ENCODE measurements at places on chromosomes 16 and 17. TPM values are rescaled to one million over a fixed set of nuclear protein-coding genes. Genes with fewer than 3 reads are reported as not detected.
A peak's percentile ranks its signal among the peaks of the same experiment; 100 is the strongest.

- DNase-seq = peak; percentile 51
- H3K4me3 ChIP-seq = peak overlapping the region; percentile 36
- H3K27me3 ChIP-seq = no peaks in the 10 kb centered on the region
- H3K27ac ChIP-seq = peak overlapping the region; percentile 95
- no peaks in the 10 kb centered on the region for H3K36me3 ChIP-seq
- peaks cover 31% of the 10 kb centered on the region for H3K4me1 ChIP-seq
Observed at GRCh38 chr17:78342449-78343186, 17.3 kb downstream of the SOCS3 start.

DNA sequence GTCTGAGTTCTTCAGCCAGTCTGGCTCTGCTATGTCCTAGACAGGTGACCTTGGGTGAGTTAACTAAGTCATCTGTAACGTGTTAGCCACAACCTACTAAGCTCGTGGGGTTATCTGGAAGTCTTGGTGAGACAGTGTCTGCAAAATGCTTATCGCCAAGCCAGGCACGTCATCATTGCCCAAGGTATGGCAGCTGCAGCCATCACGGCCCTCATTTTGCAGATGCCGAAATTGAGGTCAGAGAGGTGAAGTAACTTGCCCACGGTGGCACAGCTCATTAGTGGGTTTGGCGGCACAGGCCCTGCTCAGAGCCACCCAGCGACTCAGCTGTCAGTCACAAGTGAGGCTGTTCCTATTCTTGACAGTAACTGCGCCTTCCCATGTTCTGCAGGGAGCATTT lies 79.8 kb downstream of the CMIP start:
- no peak overlapping the region for H3K4me3 ChIP-seq
- peaks cover 13% of the 10 kb centered on the region for H3K4me1 ChIP-seq
- H3K27ac ChIP-seq = no peak overlapping the region
- H3K27me3 ChIP-seq = no peaks in the 10 kb centered on the region
- no peak for DNase-seq

CHST6 gene
- 0.30 TPM for polyA plus RNA-seq

GRCh38 chr17:8254881-8255280 lies 5.8 kb downstream of the PFAS start:
- H3K4me1 ChIP-seq = peaks cover 3% of the 10 kb centered on the region
- no peaks in the 10 kb centered on the region for H3K27me3 ChIP-seq
- peaks cover 34% of the 10 kb centered on the region for H3K36me3 ChIP-seq
- no peak for DNase-seq
- no peak overlapping the region for H3K4me3 ChIP-seq
- no peak overlapping the region for H3K27ac ChIP-seq

- no peak for DNase-seq
- H3K36me3 ChIP-seq = no peaks in the 10 kb centered on the region
- H3K27me3 ChIP-seq = no peaks in the 10 kb centered on the region
- no peaks in the 10 kb centered on the region for H3K4me1 ChIP-seq
- no peak overlapping the region for H3K27ac ChIP-seq
Observed at GRCh38 chr17:81074875-81075274, 39.9 kb downstream of the BAIAP2 start.

USH1G gene
- not detected for polyA plus RNA-seq

SCARF1 gene
- polyA plus RNA-seq = 0.39 TPM

DNA sequence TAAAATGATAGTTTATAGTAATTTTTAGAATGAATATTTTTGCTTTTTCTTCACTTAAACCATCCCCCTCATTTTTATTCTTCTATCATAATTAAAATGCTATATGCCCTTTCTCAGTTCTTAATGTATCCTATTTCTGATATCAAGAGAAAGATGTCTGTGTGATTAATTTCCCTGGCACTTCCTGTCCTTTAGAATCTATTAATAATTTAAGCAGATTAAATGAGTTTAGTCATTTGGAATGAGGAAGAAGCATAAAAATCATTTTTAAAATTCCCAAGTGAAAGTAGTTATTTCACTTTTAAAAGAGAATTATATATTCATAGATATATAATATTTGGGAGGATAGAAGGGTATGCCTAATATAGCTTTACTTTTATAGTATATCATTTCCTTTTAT lies 27.8 kb upstream of the CDR2 start:
- peak overlapping the region; percentile 73 for H3K27ac ChIP-seq
- H3K36me3 ChIP-seq = no peaks in the 10 kb centered on the region
- no peak overlapping the region for H3K4me3 ChIP-seq
- no peak for DNase-seq
- H3K4me1 ChIP-seq = no peaks in the 10 kb centered on the region
- H3K27me3 ChIP-seq = no peaks in the 10 kb centered on the region

IL34 gene
- polyA plus RNA-seq = 0.18 TPM

DNA sequence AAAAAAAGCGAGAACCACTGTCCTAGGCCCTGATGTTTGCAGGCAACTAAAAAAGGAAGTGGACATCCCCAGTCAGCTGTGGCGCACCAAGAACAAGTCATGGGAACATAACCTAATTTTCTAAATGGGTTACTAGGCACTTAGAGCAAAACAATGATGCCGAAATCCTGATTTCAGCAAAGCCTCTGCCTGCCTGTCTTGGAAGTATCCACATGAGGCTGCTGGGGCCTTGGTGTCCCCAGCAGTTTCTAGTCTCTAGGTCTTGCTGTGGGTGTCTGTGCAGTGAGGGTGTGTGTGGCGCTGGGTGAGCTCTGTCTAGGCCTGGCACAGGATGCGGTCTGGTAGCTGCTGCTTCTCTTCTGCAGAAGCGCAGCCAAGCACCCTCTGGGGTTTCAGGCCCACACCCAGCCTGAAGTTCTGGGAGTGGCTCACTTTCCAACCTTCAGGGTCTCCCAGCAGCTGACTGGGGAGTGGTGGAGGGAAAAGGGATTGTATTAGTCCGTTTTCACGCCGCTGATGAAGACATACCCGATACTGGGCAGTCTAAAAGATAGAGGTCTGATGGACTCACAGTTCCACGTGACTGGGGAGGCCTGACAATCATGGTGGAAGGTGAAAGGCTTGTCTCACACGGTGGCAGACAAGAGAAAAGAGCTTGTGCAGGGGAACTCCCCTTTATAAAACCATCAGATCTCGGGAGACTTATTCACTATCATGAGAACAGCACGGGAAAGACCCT lies 21.1 kb downstream of the STH start:
- H3K27me3 ChIP-seq = no peaks in the 10 kb centered on the region
- H3K4me1 ChIP-seq = no peaks in the 10 kb centered on the region
- no peak overlapping the region for H3K4me3 ChIP-seq
- no peak for DNase-seq

DNA sequence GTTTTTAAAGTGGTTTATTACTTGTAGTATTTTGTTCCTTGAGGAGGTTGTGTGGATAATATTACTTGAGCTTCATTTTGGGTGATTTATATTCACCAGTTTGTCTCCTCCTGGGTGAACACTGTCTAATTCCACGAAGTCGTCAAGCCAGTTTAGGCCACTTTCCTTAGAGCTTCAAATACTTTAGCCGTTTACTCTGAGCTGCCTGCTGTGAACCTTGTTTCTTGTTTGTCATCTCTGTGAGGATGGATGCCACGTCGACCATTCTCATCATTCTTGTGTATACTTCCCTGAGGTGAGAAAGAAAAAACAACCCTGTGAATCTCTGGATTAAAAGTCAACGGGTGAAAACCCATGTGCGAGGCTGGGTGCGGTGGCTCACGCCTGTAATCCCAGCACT lies 9.0 kb downstream of the KRT24 start:
- H3K4me1 ChIP-seq = no peaks in the 10 kb centered on the region
- no peak for DNase-seq
- no peak overlapping the region for H3K4me3 ChIP-seq
- H3K27ac ChIP-seq = no peak overlapping the region

GRCh38 chr17:78202666-78203065 lies 11.4 kb upstream of the BIRC5 start:
- H3K36me3 ChIP-seq = peaks cover 3% of the 10 kb centered on the region
- DNase-seq = no peak
- no peak overlapping the region for H3K4me3 ChIP-seq
- no peak overlapping the region for H3K27ac ChIP-seq
- H3K4me1 ChIP-seq = no peaks in the 10 kb centered on the region

GRCh38 chr16:88789594-88789993 lies 4.6 kb upstream of the PIEZO1 start:
- no peaks in the 10 kb centered on the region for H3K4me1 ChIP-seq
- H3K4me3 ChIP-seq = no peak overlapping the region

DNA sequence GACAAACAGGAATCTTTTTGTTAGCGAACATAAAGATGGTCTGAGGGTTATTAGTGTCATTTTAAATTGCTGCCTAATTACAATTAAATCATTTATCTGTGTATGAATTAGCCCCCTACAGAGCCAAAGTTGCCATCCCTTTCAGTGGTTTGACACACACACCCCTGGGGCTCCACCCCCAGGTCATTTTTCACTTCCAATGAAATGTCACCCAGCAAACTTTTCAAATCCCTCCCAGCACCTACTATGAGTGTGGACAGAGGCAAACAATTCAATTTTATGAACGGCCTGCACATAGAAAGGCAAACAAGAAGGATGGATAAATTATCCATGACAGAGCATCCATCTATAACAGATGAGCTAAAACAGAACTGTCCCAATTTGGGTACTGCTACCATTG lies 2.4 kb downstream of the MYH10 start:
- H3K4me3 ChIP-seq = peak overlapping the region; percentile 93
- no peak for DNase-seq
- no peaks in the 10 kb centered on the region for H3K27me3 ChIP-seq
- H3K36me3 ChIP-seq = peaks cover 2% of the 10 kb centered on the region

DNA sequence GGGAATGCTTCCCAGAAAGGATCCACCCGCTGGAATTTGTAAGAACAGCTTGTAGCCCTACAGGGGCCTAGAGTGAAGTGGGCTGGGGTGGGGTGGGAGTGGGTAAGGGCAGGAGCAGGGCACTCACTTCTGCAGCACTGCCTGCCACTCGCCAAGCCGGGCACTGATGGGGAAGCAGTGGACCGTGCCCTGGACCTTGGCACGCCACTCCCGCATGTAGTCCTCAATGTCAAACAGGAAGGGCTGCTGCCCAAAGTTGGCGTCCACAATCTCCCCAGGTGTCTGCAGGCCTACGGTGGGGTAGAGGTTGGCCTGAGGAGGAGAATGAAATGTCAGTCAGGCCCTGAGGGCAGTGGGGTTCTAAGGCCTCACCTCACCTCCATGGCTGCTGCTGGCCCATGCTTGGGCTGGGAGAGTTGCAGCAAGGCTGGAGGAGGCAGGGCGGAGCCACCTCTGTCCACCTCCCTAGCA lies 15.7 kb upstream of the GFOD2 start:
- no peak overlapping the region for H3K27ac ChIP-seq
- no peaks in the 10 kb centered on the region for H3K27me3 ChIP-seq
- H3K36me3 ChIP-seq = peaks cover 18% of the 10 kb centered on the region
- H3K4me3 ChIP-seq = no peak overlapping the region

DNA sequence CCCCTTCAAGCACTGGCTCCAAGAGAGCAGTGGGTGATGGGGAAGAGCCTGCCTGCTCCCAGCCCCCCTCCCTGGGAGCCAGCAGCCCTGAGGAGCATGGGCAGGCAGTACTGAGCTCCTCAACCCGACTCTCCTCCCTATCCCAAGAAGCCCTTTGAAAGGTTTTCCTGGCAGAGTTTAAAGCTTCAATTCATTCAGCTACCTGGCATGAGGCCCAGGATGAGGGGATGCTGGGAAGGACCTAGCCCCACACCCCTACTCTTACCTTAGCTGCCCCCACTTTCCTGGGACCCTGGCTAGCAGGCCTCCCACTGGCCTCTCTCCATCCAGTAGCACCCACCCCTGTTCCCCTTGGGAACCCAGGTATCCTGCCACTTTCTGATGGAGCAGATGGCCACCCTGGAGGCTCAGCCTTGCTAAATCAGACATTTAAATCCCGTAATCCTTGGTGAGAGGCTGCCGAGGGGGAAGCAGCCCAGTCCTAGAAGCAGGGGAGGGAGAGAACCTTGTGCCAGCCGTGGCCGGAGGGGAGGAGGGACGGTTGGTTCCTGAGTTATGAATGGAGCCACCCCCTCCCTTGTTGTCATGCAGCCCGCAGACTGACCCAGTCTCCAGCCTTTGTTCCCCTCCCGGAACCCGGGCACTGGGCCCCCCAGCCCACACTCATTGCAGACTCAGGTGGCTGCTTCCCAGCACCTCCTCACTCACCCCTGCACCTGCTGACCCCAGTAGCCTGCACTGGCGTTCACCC lies 17.1 kb downstream of the ATP1B2 start:
- no peaks in the 10 kb centered on the region for H3K27me3 ChIP-seq
- DNase-seq = no peak
- H3K27ac ChIP-seq = no peak overlapping the region
- H3K4me1 ChIP-seq = no peaks in the 10 kb centered on the region
- peaks cover 23% of the 10 kb centered on the region for H3K36me3 ChIP-seq

DNA sequence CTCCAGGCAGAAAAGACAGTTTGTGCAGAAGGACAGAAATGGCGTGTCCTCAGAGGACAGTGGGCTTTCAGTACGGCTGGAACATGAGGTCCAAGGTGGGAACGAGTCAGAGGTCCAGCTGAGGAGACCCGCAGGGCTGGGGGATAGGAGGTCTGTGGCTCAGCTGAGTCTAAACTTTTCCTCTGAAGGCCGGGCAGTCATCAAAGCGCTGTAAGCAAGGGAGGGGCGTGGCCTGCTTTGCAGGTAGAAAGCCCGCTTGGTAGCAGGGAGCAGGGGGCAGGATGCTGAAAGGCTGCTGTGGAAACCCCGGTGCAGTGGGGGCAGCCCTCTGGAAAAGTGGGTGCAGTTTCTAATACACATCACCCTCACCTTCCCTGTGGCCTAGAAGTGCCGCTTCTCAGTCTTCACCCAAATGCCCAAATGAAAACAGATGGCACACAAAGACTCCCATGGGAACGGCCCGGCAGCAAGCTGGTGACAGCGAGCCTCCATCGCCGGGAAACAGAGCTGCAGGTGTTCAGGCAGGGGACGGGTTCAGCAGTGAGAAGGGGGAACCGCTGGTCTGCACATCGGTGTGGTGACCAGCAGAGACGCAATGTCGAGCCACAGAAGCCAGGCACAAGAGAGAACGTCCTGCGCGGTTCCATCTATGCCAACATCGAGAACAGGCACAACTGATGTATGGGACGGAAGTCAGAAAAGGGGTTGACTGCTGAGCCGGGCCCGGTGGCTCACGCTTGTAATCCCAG lies 12.2 kb upstream of the OSGIN1 start:
- no peaks in the 10 kb centered on the region for H3K4me1 ChIP-seq
- no peak overlapping the region for H3K27ac ChIP-seq
- H3K27me3 ChIP-seq = no peaks in the 10 kb centered on the region
- H3K4me3 ChIP-seq = no peak overlapping the region
- DNase-seq = no peak

DNA sequence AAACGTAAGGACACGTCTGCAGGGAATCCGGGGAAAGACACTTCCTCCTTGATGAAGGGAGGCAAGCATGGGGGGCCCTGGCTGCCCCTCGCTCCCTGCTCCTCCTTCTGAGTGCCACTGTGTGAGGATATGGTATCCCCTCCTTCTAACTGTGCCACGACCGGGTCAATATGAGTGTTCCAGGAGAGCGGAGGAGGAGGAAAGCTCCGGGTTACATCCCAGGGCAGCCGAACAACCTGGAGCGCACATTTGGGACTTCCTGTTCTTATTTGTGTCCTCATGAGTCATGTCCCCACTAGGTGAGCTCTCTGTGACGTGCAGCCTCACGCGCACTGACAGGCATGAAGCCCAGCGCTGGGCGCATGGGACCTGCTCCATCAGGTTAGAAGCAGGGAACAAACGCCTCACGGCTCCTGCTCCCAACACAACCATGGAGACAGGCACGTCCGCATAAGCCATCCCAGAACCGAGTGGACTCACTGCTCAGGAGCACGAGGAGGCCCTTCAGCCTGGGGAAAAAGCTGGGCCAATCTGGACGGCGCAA lies 92.9 kb upstream of the DNAH17 start:
- no peak overlapping the region for H3K4me3 ChIP-seq
- no peaks in the 10 kb centered on the region for H3K27me3 ChIP-seq
- DNase-seq = no peak

KRTAP9-2 gene
- not detected for polyA plus RNA-seq

GRCh38 chr17:82665891-82666290 lies 17.6 kb upstream of the WDR45B start:
- H3K4me3 ChIP-seq = no peak overlapping the region
- no peak for DNase-seq
- no peaks in the 10 kb centered on the region for H3K36me3 ChIP-seq
